ENCODE measurements at places on chromosomes 12 and 14. TPM values are rescaled to one million over a fixed set of nuclear protein-coding genes. Genes with fewer than 3 reads are reported as not detected.

The RNASE4 gene
- total RNA-seq, result 2.3 TPM

DNA sequence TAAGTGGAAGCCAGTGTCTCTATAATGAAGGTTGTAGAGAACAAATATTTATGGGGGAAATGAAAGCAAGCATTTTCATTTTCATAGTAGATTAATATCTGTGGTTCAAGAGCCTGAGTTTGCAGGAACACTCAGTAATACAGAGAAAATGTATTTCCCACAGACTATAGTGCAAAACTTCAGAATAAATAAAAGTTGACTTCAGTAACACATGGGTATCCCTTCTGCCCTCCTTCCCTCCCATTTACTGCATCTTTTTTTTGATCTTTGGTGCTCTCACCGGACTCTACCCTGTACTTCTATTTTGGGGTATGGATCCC lies 75.3 kb upstream of the AMN1 start:
- DNase-seq, result no peak

DNA sequence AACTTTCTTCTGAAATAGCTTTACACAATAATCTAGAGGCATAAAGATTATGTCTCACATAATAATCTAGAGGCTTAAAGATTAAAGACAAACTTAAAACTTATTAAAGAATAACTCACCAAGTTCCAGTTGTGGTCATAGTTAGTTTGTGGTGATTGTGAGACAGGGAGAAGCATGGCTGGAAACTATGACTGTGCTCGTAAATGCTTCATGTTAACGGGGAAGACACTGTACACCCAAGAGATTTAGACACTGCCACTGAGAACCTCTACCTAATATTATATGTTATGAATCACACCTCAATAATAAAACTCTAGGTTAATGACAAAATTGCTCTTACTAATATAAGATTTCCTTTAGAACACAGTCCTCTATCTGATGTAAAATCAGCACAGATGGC lies 541.6 kb downstream of the TMEM121 start:
- DNase-seq, result no peak

The KERA gene
- not detected for total RNA-seq

The PMCH gene
- total RNA-seq, result not detected

The SLC35E3 gene
- 0.99 TPM for total RNA-seq

The CHGA gene
- not detected for total RNA-seq
